Effector memory CD8-positive, alpha-beta T cell (primary cell): ENCODE measurements at places on chromosomes 5 and 9.

DNA sequence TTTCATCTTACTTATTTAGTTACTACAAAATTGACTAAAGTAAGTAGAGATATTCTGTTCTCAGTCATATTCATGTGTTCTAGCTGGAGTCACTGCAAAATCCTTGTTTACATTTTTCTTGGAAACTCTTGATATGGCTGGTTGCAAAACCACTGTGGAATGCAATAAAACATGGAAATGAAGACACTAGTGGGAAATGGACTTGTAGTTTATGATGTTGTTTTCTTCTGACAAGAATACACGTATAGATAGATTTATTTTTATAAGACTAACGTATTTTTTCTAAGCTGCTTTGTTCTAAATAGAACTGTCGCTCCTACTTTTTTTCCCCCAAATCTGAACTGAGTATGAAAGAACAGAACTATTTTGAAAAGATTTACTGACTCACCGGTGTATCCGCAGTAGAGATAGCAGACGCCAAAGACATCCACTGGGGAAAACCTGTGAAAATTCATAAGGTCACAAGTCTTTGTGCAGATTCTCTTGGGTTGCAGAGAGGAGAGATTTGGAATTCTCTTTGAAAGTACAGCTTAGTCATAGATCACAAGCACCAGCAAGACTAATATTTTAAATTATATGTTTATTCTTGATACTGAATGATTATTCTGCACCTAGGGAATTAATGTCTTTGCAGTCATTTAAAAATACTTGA, 119.6 kb upstream of the TAF11L2 start:
- DNase-seq = no peak

- no peak for DNase-seq
These were observed 3.6 kb upstream of the CTXN3 start for GRCh38 chr5:127645300-127645726.

GRCh38 chr9:111108946-111109345, 70.7 kb upstream of the LPAR1 start:
- DNase-seq = no peak

DNA sequence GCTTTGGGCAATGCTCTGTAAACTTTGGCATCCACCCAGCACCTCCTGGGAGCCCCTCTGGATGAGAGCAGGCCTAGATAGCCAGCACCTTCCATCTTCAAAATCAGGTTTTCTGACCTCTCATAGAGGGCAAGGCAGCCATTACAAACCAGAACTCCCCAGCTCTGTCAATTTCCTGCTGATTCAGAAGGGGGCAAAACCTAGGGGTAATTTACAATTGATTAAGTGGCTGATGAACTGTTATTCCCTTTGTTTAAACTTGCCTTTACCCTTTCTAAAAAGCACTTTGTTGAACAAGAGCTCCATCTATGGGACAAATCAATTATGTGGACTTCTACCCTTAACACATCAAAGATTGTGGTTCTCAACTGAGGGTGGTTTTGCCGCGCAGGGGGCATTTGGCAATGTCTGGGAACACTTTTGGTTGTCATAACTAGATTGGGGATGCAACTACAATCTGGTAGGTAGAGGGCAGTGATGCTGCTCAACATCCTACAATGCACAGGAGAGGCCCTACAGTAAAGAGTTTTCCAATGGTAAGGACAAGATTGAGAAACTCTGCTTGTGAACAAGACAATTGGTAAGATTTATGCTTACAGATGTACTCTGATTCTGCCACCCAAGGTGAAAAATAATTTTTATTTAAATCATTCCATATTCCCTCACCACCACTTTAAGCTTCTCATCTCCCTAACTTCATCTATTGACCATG, 184.1 kb downstream of the MARCHF11 start:
- DNase-seq = no peak

GRCh38 chr9:110288503-110288902, 32.2 kb upstream of the TXN start:
- DNase-seq = no peak

GRCh38 chr5:106691701-106692100, 979.0 kb downstream of the EFNA5 start:
- no peak for DNase-seq

- no peak for DNase-seq
These were observed 20.1 kb upstream of the SLC36A1 start for GRCh38 chr5:151427258-151427657.

GRCh38 chr9:96875461-96876142, 21.3 kb upstream of the ZNF782 start:
- DNase-seq = peak; percentile 11

GRCh38 chr5:115940080-115940810, 22.0 kb upstream of the LVRN start:
- no peak for DNase-seq
